ENCODE measurements at places on chromosomes 2 and 18.
A peak's percentile ranks its signal among the peaks of the same experiment; 100 is the strongest.

- no peak for DNase-seq
These were observed 103.8 kb upstream of the TPO start for GRCh38 chr2:1309507-1309906.

DNA sequence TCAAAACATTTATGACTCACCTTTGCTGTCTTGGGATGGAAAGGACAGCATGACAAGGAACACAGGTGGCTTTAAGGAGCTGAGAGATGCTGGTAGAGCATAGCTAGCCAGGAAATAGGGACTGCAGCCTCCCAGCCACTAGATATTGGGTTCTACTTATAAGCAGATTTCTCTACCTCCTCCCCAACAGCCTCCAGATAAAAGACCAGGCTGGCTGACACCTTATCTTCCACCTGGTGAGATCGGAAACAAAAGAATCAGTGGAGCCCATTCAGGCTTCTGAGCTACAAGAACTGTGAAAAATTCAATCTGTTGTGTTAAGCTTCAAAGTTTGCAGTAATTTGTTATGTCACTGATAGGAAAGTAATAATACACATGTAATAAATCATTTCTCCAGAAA is 1278.5 kb upstream of the ZEB2 start:
- no peak for DNase-seq

- peak; percentile 18 for DNase-seq
These were observed 112.2 kb upstream of the PXDN start for GRCh38 chr2:1856475-1856874.

DNA sequence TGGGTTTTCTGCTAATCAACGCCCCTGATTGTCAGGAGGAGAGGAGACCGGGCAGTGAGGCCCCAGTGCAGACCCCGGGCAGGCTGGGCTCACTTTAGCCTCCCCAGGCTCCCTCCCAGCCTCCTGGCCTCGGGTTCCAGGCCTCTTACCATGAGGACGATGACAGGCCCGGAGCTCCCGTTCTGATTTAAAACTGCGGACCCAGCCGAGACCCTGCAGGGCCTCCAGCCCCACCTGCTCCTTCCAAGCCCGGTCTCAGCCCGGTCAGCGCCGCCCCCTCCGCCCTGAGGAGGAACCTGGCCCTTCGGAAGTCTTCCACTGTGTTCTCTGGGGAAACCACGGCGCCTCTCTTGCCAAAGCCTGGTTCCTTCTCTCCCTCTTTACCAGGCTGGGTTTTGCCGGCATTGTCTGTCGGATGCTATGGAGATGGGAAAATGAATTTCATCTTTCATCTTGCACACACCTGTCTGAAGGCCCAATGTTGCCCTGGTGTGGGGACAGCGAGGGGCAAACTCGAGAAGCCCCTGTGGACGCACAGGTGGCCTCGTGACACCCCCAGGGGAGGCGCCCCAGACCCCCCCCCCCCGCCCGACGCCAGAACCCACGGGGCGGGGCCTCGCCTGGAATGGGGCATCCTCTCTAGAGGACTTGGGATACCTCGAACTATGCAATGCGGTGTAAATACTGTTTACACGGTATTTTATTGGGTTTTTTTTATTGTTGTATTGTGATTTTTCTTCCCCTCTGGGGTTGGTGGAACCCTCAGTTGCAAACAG is 37.7 kb upstream of the CTDP1 start:
- DNase-seq = no peak

GRCh38 chr18:58536534-58537271 is 92.2 kb downstream of the ALPK2 start:
- DNase-seq = no peak

- DNase-seq = no peak
These were observed 100.4 kb downstream of the SNTG2 start for GRCh38 chr2:1051075-1051474.

DNA sequence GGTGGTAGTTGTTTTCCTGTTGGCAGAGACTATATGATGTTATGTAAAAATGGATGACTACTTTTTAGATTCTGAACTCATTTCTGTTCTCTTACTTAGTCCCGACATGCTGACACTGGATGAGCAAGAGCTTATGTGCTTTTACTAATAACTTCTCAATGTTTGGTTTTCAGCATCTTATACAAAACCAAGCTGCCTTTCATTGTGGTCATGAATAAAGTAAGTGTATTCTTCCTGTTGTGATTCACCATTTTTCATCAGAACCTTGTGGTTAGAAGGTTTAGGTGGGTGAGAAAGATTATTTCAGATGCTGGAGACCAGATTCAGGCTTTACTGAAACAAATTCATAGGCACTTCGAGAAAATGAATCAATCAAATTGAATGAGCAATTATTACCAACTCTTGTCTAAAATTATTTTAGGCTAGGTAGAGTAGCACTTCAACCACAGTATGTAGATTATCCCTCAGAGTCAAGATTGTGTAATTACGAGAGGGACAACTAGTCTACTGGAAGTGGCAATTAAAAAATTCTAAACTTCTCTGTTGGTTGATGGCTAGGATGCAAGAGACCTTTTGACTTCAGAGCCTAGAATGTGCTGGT is 9.3 kb downstream of the GPN1 start:
- DNase-seq = no peak

- DNase-seq = no peak
These were observed 139.1 kb downstream of the DNAH7 start for GRCh38 chr2:195929531-195929930.

- no peak for DNase-seq
These were observed 4.7 kb downstream of the GALNT5 start for GRCh38 chr2:157262248-157262647.

GRCh38 chr2:25079050-25079635 is 37.3 kb downstream of the EFR3B start:
- DNase-seq = no peak

DNA sequence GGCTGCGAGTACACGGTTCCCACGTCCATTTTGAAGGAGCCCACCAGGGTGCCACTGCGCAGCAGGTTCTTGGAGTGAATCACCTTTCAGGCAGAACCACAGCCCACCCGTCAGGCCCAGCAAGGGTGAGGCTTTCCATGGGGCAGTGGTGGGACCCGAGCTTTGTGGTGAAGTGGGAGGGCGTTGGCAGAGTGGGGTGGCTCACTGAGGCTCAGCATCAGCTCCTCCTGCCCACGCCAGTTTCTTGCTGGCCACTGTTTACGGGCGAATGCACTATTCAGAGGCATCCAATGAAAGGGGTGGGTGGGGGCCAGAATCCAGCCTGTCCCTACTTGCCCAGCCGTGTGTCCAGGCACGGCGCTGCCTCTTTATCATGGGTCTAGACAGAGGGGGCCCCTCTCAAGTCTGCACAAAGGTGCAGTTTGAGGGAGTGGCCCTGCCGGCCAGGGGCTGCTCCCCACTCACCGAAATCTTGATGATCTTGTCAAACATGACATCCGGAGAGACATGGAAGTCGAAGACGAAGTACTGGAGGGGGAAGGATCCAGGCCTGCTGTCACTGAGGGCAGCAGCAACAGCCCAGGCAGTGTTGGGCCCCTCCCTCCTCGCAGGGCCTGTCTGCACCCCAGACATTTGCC is 11.4 kb upstream of the OTOF start:
- no peak for DNase-seq

DNA sequence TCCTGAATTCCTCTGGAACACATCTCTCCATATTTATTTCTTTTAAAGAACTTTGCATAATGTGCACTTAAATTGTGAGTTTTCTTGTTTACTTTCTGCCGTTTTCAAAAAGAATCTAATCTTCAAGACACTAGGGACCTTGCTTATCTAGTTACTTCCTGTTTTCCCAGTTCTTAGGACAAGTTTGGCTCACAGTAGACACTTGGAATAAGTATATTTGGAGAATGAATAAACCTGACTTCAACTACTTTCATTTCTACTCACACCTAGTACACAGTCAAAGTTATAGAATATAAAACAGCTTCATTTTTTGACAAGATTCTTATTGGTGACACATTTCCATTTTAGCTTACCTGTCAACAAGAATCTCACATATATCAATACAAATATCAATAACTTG is 155.6 kb upstream of the CCDC195 start:
- DNase-seq = no peak

- DNase-seq = no peak
These were observed 16.5 kb downstream of the LPIN1 start for GRCh38 chr2:11762799-11763461.

GRCh38 chr18:47389210-47389609 is 137.8 kb upstream of the SKOR2 start:
- no peak for DNase-seq

- DNase-seq = peak; percentile 42
These were observed 84.4 kb downstream of the TGOLN2 start for GRCh38 chr2:85243101-85244072.

DNA sequence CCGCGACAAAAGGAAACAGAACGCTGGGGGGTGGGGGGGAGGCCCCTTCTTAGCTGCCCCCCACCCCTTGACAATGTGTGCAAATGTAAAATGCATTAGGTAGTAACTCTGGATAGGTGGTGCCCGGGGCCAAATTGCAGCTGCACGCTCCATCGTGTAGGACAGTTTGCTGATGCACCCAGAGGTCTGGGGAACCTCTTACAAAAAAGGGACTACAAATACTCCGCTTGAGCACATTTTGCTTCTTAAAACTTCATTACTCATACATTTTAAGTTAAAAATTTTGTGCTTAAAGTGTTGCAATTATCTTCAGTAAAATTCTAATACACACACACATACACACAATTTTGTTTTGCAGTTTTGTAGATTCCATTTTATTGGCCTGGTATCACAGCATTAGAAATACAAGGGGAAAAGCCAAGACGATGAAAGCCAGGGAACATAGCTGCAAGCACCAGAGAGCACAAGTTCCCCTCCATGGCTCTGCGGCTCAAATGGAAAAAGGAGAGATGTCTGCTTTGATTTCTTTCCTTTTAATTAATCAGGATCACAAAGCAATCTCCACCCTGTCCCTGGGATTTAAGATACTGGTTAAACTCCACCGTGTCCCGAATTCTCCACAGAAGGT is 582.1 kb downstream of the ZEB2 start:
- DNase-seq = peak; percentile 46

GRCh38 chr2:136935119-136935518 is 169.8 kb downstream of the THSD7B start:
- DNase-seq = no peak

- DNase-seq = no peak
These were observed 50.9 kb downstream of the PLEKHA3 start for GRCh38 chr2:178531168-178531567.

- DNase-seq = no peak
These were observed 20.4 kb downstream of the CCT7 start for GRCh38 chr2:73254343-73255006.

- DNase-seq = no peak
These were observed 17.7 kb downstream of the ITGB1BP1 start for GRCh38 chr2:9405636-9406035.

DNA sequence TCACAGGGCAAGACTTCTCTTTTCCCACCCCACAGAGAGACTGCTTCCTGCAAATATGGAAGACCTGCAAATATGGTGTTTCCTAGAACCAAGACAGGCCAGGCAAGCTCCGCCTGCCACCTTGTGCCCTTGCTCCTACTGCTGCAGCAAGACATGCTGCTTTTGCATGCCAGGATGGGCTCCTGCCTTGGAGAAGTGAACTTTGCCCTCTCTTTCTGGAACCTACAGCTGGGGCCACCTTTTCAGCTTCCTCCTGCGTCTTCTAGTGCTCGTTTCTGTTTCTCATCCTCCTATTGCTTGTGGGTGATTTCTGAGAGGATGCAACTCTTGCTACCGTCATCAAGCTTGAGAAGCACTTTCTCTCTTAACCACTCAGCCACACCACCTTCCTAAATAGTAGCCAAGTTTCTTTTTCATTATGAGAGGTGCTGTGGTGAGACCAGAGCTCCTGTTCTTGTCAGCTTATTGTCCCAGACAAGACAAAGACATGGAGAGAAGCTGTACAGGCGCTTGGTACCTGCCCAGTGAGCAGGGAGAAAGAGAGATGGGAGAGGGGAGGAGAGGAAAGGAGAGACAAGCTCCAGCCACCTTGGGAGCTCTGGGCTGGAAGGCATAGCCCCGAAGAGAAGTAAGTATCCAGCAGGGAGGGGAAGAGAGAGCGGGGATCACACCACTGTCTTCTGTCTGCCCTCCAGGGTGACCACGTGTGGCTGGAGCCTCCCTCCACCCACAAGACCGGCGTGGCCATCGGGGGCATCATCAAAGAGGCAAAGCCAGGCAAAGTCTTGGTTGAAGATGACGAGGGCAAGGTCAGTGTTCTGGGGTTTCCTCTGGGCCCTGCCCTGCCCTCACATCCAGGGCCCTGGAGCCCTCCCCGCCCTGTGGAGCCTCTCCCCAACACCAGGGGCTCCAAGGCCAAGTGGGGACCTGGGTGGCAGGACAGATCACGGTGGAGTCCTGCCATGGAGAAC is 28.3 kb downstream of the MYO7B start:
- no peak for DNase-seq

- DNase-seq = no peak
These were observed 208.8 kb downstream of the NBAS start for GRCh38 chr2:15352363-15352762.

- peak; percentile 90 for DNase-seq
These were observed 19.3 kb upstream of the RBBP8 start for GRCh38 chr18:22913861-22914260.

- no peak for DNase-seq
These were observed 708 bp upstream of the MALT1 start for GRCh38 chr18:58670404-58671110.

DNA sequence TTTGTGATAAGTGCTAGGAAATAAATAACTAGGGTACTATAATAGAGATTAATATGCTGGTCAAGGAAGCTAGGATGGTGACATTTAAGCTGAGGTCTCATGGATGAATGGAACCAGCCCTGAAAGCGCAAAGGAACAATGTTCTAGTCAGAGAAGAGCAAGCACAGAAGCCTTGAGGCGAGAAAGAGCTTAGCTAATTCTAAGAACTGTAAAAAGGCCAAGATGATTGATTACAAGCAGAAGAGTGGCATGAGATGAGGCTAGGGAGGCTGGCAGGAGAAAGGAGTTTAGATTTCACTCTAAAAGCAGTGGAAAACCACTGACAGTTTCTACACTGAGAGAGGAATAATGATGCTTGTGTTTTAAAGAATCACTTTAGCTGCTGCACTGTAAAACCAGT is 3.4 kb upstream of the YIPF4 start:
- no peak for DNase-seq

DNA sequence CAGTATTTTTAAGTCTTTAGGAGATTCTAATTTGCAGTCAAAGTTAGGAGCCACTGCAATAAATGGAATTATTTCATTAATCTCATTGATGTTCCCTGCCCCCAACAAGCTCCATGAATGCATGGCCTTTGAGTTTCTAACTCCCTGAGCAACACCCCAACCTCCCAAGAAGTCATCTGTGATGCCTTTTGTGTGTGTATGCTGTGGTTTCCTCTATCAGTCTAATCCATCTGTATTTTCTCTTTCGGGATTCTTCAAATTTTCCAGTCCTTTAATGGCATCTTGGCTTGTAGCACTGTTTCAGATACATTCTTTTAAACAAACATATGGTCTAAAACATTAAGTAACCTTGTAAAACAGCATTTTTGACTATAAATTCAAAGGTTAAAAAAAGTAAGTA is 16.8 kb downstream of the SERPINB10 start:
- no peak for DNase-seq

DNA sequence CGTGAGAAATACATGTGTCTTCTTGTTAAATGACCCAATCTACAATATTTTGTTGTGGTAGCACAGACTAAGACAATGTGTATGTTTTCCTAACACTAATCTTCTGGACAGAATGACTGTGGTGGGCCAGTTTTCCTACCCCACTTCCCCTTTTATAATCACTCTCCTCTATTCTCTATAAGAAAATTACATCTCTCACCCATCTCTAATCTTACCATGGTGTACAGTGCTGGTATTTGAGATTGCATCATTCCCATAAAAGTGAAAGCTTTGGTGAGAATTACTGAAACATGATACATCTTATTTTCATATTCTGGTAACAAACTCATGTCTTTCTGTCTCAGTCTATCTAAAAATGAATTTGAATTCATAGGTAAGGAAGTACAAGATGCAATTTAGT is 40.5 kb downstream of the CAVIN2 start:
- DNase-seq = no peak

- peak; percentile 3 for DNase-seq
These were observed 57.5 kb downstream of the ZRANB3 start for GRCh38 chr2:135473567-135473966.
